ENCODE measurements at places on chromosomes 16 and 17. TPM values are rescaled to one million over a fixed set of nuclear protein-coding genes. Genes with fewer than 3 reads are reported as not detected.

Gene CD300LG
- total RNA-seq = not detected

Gene PTX4
- total RNA-seq = 0.18 TPM

Gene PYCARD
- total RNA-seq = 35.2 TPM

Gene MYLK3
- 0.41 TPM for total RNA-seq

Gene HID1
- 16.7 TPM for total RNA-seq

Gene QPRT
- total RNA-seq = 182 TPM

Gene SYNGR2
- total RNA-seq = 50.3 TPM

Gene GRIN2A
- total RNA-seq = 3.5 TPM

Gene AGRP
- not detected for total RNA-seq

Gene TLCD2
- total RNA-seq = 1.4 TPM

Gene KIF19
- total RNA-seq = 0.60 TPM

Gene PLA2G10
- 0.39 TPM for total RNA-seq

Gene OTOP3
- not detected for total RNA-seq

Gene SLFN12L
- 0.16 TPM for total RNA-seq

Gene SDR42E1
- total RNA-seq = 0.05 TPM

Gene EPX
- total RNA-seq = not detected

Gene DNAH3
- 0.57 TPM for total RNA-seq

Gene TMEM238L
- not detected for total RNA-seq

Gene TBX4
- total RNA-seq = not detected

Gene CES1
- total RNA-seq = 2.0 TPM

Gene CES5A
- not detected for total RNA-seq

Gene PRR29
- 0.85 TPM for total RNA-seq

Gene VAT1L
- total RNA-seq = 22.2 TPM

Gene KRT34
- not detected for total RNA-seq

Gene GPRC5C
- 20.6 TPM for total RNA-seq

Gene ZNF750
- not detected for total RNA-seq

Gene LLGL2
- 94.3 TPM for total RNA-seq

Gene DLG4
- total RNA-seq = 48.0 TPM

Gene NPIPA3
- 0.92 TPM for total RNA-seq

Gene KRTAP9-8
- not detected for total RNA-seq

Gene TMIGD1
- not detected for total RNA-seq

Gene ALDH3A1
- 0.35 TPM for total RNA-seq

Gene GID4
- total RNA-seq = 16.0 TPM

Gene PIRT
- total RNA-seq = not detected

Gene C17orf100
- total RNA-seq = 2.7 TPM

Gene SLC22A31
- total RNA-seq = 12.1 TPM

Gene HES7
- total RNA-seq = 3.9 TPM

Gene TPSAB1
- not detected for total RNA-seq

Gene FGF11
- 28.0 TPM for total RNA-seq

Gene CD300A
- 2.0 TPM for total RNA-seq

Gene P2RX1
- 0.07 TPM for total RNA-seq

Gene GCGR
- total RNA-seq = 0.85 TPM

Gene OR4D1
- total RNA-seq = 0.17 TPM

Gene ZNF19
- 3.3 TPM for total RNA-seq

Gene SNX20
- total RNA-seq = not detected

Gene CMTM1
- total RNA-seq = 2.5 TPM

Gene SULT1A4
- total RNA-seq = 2.1 TPM
